Activated naive CD4-positive, alpha-beta T cell treated with anti-CD3 and anti-CD28 coated beads, Interleukin-2, amount 50 U/mL, for 72 hours (primary cell): ENCODE measurements at places on chromosomes 3 and 15.

- DNase-seq: no peak
Observed at GRCh38 chr3:52842424-52842823, 7.6 kb upstream of the MUSTN1 start.

GRCh38 chr3:125683067-125683829 is 88.0 kb upstream of the OSBPL11 start:
- no peak for DNase-seq

GRCh38 chr3:159149633-159150032 is 347.8 kb downstream of the MFSD1 start:
- no peak for DNase-seq

DNA sequence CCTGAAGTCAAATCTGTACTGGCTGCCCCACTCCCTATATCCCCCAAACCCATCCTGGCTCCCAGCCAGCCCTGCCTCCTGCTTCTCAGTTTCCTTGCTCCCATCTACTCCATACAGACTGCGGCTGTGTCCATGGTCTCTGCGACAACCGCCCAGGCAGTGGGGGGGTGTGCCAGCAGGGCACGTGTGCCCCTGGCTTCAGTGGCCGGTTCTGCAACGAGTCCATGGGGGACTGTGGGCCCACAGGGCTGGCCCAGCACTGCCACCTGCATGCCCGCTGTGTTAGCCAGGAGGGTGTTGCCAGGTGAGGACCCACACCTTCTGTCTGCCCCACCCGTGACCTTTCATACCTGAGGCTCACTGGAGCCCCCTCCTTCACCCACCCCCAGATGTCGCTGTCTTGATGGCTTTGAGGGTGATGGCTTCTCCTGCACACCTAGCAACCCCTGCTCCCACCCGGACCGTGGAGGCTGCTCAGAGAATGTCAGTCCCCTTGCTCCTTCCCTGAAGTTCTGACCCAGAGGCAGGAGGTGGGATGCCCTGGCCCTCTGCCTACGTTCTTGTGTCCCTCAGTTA is 14.7 kb downstream of the STAB1 start:
- no peak for DNase-seq

GRCh38 chr3:159964166-159964973 is 24.3 kb upstream of the IL12A start:
- no peak for DNase-seq

DNA sequence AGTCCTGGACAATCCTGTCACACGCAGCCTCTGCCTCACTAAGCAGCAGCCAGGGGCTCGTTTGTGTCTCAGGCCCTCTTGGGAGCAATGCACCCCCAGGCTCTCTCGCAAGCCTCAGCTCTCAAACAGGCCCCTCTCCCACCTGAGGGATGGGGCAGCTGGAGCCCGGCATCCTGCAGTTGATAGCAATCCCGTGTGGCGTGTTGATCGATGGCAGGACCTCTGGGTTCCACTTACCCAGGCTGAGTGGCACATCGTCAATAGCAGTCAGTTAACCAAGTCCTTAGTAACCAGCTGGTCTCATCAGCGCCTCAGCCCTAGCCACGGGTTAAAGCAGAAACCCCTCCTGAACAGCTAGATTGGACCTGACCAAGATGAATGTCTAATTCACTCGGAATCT is 36.5 kb upstream of the PLXNA1 start:
- DNase-seq: no peak
